NCI-H2081 (cell line): ENCODE measurements at places on chromosomes 7 and 10.

DNA sequence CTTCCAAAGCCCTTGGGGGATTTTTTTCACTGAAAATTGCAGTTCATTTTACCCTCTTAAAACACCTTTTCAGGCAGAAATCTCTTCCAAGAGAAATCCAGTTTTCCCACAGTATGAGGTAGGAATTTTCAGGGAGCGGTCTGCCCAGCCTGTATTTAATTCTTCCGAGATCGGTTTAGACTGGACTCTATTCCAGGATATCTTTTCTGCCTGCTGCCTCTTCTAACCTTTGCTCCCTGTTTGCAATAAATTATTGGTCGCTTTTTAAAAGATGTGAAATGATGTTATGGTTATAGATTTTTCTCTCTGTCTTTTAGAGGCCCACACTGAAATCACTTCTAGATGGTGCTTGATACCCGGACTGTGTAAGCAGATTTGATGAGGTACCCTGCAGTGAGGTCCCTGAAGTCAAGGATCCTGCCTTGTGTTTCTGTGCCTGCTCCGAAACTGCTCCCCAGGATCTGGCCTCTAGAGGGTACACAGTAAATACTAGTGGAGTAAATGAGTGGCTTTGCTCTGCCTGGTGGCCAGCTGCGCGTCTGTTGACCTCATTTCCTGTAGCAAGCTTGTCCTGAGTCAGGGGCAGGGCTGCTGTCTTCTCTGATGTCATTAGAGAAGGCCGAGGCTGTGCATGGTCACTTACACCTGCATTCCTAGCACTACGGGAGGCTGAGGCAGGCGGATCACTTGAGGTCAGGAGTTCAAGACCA lies 191.6 kb downstream of the FANK1 start:
- no peak for DNase-seq

GRCh38 chr10:5730766-5731165 lies 46.1 kb downstream of the TASOR2 start:
- DNase-seq = no peak

DNA sequence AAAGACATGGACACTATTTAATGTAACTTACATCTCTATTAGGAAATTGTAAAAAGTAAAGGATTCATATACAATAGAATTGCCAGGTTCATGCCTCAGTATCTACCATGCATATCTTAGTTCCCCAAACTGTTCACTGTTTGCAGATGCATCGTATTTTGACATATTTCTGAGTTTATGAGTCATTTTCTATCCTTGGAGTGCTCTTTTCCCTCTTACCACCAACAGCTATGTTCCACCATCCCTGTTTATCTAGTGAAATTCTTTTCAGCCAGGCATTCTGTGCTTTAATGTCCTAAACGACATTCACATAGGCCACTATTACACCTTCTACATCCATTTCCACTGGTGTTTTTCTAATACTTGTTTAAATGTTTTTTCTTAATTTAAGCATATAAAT lies 139.4 kb upstream of the HPS1 start:
- DNase-seq = no peak

- no peak for DNase-seq
These were observed 16.2 kb downstream of the CDK6 start for GRCh38 chr7:92820191-92820590.

GRCh38 chr10:44971935-44972757 lies 6.5 kb downstream of the DEPP1 start:
- DNase-seq = no peak

- no peak for DNase-seq
These were observed 4.6 kb downstream of the FZD8 start for GRCh38 chr10:35637462-35637861.

DNA sequence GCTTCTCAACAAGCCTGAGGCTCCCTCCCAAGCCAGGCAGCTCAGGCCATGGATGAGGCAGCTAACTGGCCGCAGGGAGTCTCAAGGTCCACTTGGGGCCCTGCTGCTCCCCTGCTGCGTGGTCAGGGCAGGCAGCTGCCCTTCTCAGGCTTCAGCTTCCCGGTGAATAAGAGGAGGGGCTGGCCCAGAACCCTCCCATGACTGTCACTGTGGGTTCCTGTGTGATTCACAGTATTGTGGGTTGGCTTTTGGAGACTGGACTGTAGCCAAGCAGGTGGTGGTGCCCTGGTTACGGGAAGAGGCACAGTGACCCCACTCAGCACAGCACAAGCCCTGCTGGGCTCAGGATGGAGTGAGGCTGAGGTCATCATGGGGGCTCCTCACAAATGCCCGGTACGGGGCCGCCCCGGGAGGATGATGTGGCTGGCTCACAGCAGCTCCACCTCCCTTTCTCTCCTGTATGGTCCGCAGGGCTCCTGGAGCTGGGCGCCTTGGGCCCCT lies 189.8 kb downstream of the HECW1 start:
- no peak for DNase-seq

GRCh38 chr10:18793951-18794350 lies 134.7 kb downstream of the ARL5B start:
- DNase-seq = peak; percentile 17

GRCh38 chr7:52592698-52593097 lies 442.7 kb upstream of the POM121L12 start:
- DNase-seq = no peak

DNA sequence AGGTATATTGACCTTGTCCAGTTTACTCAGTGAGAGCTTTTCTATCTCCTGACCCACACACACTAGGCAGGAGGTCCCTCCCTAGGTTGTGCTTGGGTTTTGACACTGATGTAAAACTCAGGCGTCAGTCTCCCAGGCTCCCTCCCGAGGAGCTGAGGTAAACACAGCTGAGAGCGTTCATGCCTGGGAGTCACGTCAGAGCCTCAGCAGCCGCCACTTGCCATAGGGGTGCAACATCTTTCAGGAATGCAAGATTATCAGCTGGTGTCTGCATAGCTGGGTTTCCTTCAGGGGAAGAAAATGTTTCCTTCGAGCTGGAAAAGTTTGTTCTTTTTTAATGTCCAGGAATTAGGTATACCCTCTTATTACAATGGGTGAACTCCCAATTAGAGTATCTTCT lies 70.6 kb downstream of the FGFR2 start:
- DNase-seq = no peak
